ENCODE measurements at places on chromosomes 1 and 21.

- DNase-seq: no peak
These were observed 5.0 kb upstream of the NADK start for GRCh38 chr1:1783320-1783719.

- DNase-seq: no peak
These were observed 2.2 kb downstream of the PHC2 start for GRCh38 chr1:33428661-33429060.

DNA sequence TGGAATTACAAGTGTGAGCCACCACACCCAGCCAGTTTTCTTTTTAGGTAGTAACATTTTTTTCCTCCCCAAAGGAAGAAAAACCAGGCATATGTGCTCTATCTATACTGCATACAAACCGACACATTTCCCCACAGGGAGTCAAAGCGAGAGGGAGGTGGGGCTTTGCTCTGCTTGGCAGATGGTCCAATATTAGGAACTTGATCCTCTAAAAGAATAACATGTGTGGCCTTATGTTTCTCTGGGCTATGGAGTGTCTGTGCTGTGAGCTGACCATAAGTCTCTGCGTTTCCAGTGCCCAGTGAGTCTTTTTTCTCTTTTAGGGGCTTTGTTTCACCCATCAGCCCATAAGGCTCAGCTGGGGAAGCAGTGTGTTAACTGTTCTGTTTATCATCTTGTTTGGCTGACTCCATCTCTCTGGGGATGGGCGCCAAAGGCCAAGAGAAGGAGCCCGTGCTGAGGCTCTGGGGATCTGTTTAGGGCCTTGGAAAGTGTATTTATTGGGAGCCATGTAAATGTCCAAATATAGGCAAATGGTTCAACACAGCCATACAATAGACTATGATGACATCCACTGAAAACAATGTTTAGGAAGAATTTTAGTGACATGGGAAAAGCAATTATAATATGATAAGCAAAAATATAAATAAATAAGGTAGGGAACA, 20.2 kb downstream of the LMOD1 start:
- no peak for DNase-seq

GRCh38 chr1:174680101-174680500, 232.3 kb downstream of the GPR52 start:
- no peak for DNase-seq

DNA sequence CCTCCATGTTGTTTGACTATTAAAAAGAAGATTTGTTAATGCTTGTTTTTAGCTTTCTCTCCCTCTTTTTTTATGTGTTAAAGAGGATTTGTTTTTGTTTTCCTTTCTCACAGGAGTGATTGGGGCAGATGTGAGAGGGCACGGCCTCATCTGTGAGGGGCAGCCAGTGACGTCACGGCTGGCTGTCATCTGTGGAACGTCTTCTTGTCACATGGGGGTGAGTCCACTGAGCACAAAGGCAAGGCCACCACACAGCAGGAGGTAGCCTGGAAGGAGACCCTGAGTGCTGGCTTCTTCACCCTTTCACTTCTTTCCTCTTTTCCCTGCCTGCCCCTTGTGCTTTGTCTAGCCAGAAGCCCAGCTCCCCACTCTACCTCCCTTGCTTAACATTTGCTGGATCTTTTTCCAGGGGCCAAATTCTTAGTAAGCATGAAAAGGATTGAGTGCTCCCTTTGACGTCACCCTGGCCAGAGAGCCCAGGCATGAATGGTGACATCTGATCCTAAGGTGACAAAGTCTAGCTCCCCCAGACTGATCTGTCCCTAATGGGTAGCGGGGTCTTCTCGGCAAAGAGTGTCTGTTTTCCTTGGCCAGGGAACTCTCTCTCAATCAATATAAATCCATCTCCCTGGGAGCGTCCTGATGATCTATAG, 257.2 kb downstream of the FGGY start:
- no peak for DNase-seq

- DNase-seq: no peak
These were observed 12.4 kb downstream of the SLC30A1 start for GRCh38 chr1:211566431-211567025.

DNA sequence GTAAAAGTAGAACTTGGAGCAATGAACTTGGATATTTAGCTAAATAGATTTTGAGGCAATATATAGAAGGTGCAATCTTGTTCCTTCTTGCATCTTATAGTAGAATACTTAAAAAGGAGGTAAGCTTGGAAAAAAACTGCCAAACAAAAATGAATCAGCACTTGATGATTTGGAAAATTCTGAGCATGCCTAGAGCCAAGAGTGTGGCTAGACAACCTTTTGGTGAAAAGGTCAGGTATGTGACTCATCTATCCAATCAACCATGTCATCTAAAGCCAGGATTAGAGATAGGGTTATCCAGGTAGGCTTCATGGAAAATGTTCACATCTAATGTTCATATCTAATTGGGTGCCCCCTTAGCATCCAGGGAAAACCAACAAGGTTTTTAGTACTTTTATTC, 515.0 kb downstream of the COL11A1 start:
- DNase-seq: no peak

GRCh38 chr1:62790716-62791115, 6.8 kb downstream of the ATG4C start:
- no peak for DNase-seq

DNA sequence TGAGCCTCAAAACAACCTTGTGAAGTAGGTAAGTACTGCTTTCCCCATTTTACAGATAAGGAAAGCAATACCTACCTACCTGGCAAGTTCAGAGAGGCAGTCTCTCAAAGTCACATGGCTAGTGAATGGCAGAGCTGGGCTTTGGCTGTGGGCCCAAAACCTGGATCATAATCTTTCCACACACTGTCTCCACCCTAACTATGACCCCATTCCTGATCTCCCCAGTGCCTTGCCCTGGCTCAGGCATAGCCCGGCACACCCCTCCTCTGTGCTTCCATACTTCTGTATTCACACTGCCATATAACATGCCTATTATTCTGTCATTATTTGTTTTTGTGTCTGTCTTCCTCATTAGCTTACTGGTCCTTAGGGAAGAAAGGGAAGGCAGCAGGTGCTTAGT, 15.9 kb downstream of the GNG12 start:
- no peak for DNase-seq

GRCh38 chr1:87880098-87880760, 551.5 kb downstream of the LMO4 start:
- DNase-seq: no peak

DNA sequence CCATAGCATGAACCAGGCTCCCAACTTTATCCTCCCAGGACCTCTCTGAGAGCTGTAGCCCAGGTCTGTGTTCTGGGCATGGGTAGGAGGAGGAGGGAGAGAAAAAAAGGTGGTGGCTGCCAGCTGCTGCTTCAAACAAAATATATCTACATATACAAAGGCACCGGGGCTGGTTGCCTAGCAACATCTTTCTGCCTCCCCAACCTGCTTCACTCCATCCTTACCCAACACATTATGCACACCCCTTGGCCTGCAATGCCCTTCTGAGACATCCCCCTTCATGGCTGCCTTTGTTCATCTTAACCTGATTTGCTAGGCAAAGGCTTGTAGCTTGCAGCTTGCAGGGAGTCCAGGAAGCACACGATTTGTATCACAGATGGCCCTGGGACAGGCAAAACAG, 27.2 kb upstream of the ATP1A1 start:
- DNase-seq: peak; percentile 26

- DNase-seq: no peak
These were observed 20.8 kb downstream of the ACADM start for GRCh38 chr1:75745276-75745675.

Data from activated CD4-positive, alpha-beta T cell treated with anti-CD3 and anti-CD28 coated beads for 1 hour (primary cell).